ENCODE measurements at places on chromosomes 16 and 17.

GRCh38 chr17:80884811-80885210 lies 106.8 kb upstream of the CHMP6 start:
- DNase-seq = no peak

DNA sequence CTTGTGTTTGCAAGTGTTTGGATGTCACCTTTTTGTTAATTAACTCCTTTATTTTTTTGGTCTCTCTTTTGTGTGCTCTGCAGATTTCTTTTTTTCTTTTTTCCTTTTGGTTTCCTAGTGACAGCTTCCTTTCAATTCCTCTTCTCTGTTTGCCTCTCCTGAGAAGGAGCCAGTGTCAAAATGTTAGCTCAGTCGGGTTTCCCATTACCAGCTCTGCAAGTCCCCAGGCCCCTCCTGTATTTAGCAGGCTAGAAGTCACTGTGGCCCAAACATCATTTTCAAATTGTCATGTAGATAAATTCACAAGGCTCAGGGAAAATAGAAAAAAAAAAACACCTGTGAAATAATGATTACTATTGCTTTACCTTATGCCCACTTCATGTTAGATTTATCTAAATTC lies 1621.6 kb downstream of the CDH8 start:
- DNase-seq = no peak

- peak; percentile 63 for DNase-seq
These were observed at the start of gene QPRT for GRCh38 chr16:29678691-29679267. QPRT (plus strand) TSS chr16:29679180; CDS start chr16:29679198, 18 bp downstream.

GRCh38 chr16:70434484-70435260 lies 4.2 kb downstream of the ST3GAL2 start:
- no peak for DNase-seq
